ENCODE measurements at places on chromosomes 7 and 10. TPM values are rescaled to one million over a fixed set of nuclear protein-coding genes. Genes with fewer than 3 reads are reported as not detected.

Gene BICC1
- 29.8 TPM for total RNA-seq

Gene GRID1
- 0.29 TPM for total RNA-seq

Gene BAIAP2L1
- 10.2 TPM for total RNA-seq

Gene PKD2L1
- total RNA-seq = not detected

Gene OR2F1
- total RNA-seq = not detected

Gene C10orf105
- under 0.01 TPM for total RNA-seq

Gene HPSE2
- total RNA-seq = 4.0 TPM

Gene VAX1
- total RNA-seq = not detected

Gene ITPRID1
- total RNA-seq = not detected

Data from placental pericyte (primary cell).